ENCODE measurements at places on chromosomes 6 and 20.

DNA sequence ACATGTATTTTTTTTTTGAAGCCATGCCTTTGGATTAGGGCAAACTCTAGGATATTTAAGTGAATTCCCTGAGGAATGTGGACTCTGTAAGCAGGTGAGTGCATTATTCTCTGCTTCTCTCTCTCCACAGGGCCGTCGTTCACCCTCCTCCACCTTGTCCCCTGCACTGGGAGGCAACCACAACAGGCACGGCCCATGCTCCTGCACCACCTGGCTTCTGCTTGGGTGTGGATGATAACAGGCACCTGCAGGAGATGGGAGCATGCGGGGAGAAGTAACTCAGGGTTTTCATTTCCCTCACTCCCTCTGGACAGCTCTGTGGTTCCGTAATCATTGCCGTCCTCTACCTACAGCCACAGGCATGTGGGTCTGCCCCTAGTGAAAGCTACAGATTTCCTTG is 43.4 kb downstream of the HLA-C start:
- no peak for DNase-seq

DNA sequence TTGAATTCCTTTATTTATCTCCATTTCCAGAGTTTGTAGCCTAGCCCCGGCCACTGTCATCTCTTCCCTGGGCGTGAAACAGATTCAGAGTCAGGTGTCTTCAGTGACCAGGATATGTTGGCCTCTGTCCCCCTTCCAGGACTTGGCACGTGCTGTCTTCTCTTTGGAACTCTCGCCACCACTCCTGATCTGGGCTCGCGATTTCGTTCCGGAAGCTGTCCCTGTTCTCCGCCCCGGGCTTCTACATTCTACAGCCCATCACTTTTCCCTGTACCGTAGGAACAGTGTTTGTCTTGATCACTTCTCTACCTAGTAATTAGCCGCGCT is 739 bp downstream of the GSS start:
- no peak for DNase-seq

DNA sequence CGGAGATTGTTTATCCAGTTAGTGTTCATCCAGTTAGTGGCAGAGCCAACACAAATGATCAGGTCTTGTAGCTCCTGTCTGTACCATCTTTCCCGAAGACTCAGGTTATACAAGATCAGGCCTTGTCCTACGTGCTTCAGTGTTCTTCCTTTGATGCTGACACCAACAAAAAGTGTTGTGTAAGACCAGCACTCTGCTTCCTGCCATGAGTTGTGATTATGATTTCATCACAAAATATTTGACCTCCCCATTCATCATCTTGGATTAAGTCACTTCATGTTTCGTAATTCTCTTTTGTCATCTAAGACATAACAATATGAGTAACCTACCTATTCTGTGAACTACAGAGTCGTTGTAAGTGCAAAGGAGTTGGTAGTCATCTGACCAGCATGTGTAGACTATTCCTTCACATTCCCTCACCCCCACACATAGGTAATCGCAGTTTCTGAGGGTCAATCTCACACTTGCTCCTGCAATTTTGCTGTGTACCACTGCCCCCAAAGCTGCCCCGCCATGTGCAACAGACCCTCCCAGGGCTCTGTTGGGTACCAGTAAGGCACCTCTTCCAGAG is 135.6 kb upstream of the SLC22A23 start:
- DNase-seq, result no peak

DNA sequence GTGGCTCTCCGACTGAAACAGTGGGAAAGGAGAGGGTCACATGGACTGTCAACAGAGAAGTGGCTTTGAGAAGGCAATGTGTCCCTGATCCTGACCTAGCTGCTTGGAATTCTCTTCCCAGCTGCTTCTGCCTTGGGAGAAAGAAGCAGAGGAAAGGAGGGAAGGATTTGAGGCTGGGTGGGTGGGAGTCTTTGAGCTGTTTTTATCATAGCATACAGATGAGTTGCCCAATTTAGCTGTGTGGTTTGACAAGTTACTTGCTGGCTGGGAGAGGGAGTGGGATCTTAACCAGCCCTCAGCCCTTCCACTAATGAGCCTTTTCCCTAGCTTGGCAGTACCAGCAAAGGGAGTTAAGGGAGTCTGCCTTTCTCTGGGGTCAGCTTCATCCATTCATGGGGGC is 51.1 kb upstream of the MYL9 start:
- no peak for DNase-seq

DNA sequence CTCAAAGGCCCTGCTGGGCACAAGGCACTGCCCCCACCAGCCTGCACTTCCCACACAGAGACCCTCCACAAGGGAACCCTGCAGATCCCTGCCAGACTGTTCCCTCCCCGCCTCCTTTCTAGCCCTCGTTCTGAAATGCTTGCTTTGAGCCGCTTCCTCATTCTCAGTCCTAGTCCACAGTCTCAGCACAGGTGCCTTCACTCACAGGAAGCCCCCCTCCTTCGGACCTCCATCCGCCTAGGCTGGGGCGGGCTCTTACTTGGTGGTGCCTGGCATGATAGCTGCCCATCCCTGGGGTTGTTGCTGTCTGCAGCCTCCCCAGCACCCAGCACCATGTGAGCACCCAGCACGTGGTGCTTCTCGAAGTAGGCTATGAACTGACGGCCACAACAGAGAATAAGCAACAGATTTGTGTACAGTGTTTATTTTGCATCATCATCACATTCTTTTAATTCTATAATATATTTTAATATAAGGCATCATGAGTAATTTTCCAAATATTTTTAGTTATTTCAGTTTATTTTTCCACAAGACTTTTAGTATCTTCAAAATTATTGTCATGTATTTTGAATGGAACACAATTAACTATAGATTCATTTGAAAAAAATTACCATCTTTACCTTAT is 12.3 kb downstream of the CST5 start:
- DNase-seq, result no peak

GRCh38 chr20:16191496-16191895 is 381.8 kb downstream of the KIF16B start:
- no peak for DNase-seq

DNA sequence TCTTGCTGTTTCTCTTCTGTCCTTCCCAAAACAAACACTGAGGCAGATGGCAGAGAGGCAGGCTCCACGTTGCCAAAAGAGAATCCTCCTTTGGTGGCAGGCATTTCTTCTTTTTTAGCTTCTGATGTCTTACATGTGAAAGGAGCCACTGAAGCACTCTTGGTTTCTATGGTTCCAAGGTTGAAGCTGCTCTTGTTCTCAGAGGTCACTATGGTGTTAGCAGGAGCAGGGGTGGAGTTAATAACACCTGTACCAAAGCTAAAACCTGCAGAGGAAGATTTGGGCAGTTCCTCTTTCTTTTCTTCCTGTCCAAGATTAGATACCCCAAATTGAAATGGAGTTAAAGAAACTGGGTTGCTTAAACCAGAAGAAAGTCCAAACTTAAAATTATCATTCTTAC is 28.8 kb downstream of the FAM8A1 start:
- no peak for DNase-seq

GRCh38 chr20:49979030-49979832 is 3.5 kb upstream of the SNAI1 start:
- DNase-seq, result peak; percentile 51

DNA sequence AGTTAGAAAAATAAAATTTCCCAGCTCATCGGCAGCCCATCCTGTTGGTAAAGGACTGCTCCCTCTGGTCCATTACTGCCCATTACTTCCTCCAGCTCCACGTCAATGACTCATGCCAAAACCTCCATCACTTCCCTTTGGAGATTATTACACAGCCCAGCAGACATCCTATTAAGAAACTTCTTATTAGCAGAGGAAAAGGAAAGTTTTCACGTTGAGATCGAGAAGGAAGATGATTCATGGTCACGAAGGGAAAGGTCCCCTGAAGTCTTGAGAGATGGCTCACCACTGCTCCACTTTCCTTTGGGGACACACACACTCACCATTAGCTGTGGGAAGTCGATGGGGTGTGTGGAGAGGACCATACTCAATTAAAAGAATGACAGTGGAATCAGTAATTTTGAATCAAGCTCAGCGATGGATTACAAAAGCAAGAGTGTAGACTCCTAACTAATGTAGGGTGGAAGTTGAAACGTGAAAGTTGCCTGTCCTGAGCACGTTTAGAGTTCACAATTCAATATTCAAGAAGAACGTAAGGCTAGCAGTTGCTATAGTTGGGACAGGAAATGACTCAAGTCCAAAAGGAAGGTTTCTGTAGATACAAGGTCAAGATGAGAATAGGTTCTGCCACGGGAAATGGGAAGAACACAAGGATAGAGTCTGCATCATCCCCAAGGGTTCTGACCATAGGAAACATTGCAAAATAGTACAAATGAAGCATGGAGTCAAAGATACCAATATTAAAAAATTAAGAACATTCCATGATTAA is 21.6 kb downstream of the SASH1 start:
- no peak for DNase-seq

GRCh38 chr6:157586476-157587126 is 205.6 kb downstream of the ZDHHC14 start:
- DNase-seq, result no peak

DNA sequence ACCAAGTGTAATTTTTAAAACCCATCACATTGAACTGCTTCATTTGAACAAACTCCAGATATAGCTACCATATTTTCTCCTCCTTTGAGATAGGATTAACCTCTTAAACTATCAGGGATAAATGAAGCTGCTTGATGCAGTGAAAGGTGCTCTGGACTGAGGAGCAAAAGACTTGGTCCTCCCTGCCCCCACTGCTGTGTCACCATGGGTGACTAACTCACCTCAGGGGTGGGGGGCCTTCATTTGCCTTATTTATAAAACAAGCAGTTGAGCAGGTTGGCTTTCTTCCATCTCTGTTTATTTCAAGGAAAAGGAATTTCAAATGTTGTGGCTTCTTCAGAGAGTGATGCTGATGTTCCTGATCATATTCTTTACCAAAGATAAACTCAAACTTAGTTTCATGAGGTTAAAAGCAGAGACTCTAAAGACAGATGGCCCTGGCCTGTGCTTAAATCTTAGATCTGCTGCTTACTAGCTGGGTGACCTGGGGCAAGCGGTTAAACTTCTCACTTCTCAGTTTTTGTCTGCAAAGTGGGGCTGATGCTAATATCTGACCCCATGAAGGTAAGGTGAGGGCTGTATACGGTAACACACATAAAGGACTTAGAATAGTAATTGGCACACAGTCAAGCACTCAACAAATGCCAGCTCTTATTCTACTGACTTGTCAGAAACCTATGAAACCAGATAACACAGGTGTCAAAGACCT is 50.5 kb downstream of the FHL5 start:
- no peak for DNase-seq

- no peak for DNase-seq
Observed at GRCh38 chr20:14335052-14335451, 2.4 kb downstream of the FLRT3 start.

GRCh38 chr6:3356824-3357420 is 98.2 kb downstream of the PSMG4 start:
- no peak for DNase-seq

GRCh38 chr6:20630617-20631548 is 96.6 kb downstream of the CDKAL1 start:
- DNase-seq, result no peak

GRCh38 chr20:57594092-57594951 is 25.9 kb downstream of the ZBP1 start:
- peak; percentile 27 for DNase-seq

GRCh38 chr20:32327087-32327681 is 30.9 kb upstream of the ASXL1 start:
- no peak for DNase-seq

Measured in T-cell (primary cell).